Brain microvascular endothelial cell (primary cell): ENCODE measurements at places on chromosomes 11 and 22.

DNA sequence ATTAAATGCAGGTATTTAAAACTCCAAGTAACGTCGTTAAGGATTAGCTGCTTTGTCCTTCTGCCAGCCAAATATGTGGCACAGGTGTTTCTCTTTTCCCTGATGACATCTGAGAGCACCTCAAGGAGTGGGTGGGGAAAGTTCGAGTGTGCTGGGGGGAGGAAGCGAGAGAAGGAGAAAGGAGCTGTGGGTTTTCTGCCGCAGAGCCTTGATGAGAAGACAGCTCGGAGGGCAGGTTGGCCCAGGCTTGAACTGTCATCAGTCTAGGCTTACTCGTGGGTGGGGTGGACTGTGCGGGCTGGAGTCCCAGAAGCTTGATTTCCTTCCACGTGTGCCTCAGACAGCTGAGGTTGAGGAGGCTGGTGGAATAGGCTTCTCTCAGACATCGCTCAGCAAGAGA is 15.2 kb upstream of the SORL1-AS1 start:
- DNase-seq: no peak

DNA sequence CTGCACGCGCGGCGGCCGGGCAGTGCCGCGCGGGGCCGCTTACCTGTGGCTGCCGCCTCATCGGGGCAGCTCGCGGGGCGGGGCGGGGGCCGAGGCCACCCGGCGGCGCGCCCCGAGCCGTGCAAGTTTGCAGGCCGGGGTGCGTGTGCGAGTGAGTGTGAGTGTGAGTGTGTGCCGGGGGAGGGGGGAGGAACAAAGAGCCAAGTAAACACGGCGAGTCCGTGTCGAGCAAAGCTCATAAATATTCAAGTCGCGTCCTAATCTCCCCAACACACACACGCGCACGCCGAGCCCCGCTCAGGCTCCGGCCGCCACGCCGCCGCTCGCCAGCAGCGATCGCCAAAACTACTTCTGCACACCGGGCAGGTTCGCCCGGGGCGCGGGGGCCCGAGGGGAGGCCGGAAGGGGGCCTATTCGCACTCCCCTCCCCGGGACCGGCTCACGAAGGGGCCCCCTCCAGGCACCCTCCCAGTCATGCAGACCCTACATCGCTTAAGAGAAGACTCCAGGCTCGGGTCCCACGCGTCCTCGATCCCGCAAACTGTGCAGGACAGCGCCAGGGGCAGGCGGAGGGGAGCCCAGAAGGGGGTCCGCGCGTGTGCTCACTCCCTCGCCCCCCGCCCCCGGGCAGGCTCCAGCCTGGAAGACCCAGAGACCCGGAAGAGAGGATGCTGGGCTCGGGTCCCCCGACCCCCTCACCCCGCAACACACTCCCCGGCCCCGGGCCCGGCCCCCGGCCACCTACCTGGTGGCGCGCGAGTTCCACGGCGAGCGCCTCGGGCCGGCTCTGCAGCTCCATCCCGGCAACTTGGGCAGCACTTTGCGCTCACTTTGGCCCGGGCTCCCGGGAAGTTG is 827 bp downstream of the PHF21B start:
- no peak for DNase-seq

DNA sequence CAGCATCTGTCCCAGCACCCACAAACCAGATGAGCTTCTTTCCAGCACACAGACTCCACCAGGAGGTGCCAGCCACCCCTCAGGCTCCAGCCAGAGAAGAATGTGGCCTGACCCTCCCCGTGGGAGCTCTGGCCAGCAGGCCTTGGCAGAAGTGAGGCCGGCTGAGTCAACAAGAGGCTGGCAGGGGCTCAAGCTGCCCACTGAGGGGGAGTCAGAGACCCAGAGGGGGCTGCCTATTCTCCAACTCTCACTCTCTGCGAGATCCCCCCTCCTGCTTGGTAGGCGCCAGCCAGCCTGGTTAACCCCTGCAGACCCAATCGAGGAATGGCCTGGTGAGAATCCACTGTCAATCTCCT is 10.6 kb upstream of the CDC42EP1 start:
- DNase-seq: no peak

GRCh38 chr22:37848587-37849088 is 581 bp upstream of the EIF3L start:
- no peak for DNase-seq

DNA sequence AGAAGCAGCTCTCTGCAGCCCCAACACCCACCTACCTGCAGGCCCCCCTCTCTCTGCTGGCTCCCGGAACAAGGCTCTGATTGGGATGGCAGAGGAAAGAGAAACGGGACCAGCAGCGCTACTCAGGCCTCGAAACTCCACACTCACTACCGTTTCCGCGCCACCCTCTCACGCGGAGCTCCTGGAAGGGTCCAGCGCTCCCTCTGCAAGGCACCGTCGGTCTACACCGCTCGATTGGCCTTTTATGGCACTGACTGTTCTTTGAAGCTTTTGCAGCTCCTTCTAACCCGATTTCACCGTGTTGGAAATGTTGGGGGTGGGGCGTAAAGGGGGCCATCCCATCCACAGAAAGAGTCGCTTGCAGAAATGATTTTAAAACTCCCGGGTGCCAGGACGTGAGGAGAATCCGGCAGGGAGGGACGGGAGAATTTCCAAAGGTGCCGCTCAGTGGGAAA is 323 bp upstream of the PANX1 start:
- no peak for DNase-seq

DNA sequence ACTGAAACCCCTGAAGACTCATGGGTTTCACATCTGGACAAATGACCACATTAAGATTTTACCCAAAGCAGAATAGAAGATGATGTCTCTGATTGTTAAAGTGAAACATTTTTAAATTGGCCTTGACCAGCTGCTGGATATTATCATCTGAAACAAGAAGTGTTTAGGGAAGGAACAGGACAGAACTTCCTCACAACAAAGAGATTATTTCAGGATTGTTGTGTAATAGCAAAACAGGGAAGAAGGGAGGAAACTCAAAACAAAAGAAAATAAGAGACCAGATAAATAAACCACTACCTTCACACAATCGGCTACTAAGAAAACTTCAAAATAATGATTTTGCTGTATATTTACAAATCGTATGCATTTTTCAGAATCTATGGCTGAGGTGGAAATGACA is 319.2 kb upstream of the API5 start:
- no peak for DNase-seq

DNA sequence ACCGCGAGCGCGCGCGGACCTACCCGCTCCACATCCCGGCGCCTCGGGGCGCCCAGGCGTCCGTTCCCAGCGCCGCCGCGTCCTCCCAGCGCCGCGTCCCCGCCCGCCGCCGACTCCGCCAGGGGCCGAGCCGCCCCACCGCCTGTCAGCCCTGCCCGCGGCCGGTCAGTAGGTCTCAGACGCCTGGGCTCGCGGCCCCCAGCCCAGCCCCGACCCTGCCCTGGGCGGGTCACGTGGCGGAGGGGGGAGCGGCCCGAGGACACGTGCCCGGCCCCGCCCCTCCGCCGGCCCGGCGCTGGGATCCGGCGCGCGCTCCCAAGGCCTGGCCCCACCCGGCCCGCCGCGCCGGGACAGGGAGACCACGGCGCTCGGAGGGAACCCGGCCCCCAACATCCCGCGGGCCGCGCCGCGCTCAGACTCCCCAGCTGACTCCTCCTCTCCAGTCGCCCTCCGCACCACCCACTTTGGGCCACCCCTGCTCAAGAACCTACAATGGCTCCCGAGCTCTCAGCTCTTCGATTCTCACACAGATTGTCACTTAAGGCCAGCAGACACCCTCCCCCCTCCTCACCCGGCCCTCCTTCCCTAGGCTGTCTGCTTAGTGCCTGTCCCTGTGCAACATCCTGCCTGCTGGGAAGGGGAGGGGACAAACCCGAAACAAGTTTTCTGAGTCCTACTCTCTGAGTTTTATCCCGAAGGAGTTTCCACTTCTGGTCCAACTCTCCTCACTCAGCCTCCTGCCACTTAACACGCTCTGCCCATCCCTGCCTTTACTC is at the start of gene RAB3IL1:
Gene RAB3IL1, minus strand, starts transcription at position 233 of the 776 bp plus-strand sequence. Its CDS starts 199 bp downstream, at position 34.
- DNase-seq: no peak

GRCh38 chr22:42287174-42287890 is 16.9 kb upstream of the TCF20 start:
- no peak for DNase-seq

DNA sequence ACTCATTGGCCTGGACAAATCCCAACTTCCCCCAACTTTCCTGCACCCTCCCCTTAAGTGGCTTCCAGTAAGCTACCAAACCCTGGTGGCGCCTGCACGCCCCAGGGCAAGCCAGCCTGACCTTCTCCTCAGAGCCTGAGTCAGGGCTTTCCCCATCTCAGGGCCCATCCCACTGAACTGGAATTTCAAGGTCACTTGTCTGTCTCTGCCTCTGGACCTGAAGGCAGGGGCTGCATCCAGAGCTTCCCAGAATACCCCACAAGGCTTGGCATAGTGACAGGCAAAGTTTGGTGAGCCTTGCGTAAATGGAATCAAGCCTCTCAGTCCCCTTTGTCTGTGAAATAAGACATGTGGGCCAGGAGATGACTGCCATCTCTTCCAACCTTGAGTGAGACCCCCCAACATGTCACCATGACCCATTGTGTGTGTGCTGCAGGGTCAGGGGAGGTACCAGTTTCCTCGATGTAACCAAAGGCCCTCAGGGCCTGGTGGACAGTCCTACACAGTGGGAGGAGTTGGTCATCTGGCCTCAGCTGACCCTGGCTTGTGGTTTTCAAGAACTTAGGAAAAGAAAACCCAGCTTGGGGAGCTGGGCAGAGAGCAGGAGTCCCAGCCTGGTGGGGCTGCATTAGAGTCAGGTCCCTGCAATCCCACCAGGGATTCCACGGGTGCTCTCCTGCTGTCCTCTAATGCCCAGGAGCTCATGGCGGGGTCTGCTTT is 8.9 kb downstream of the ALX4 start:
- DNase-seq: no peak

GRCh38 chr22:46617207-46617985 is 2.8 kb upstream of the GRAMD4 start:
- DNase-seq: no peak

GRCh38 chr11:77687088-77687487 is 49.5 kb upstream of the CLNS1A start:
- DNase-seq: no peak

- no peak for DNase-seq
Observed at GRCh38 chr22:36913427-36914389, at the start of gene CSF2RB. Gene CSF2RB (plus strand): TSS chr22:36913628. CDS start chr22:36922208, 8,580 bp downstream.

DNA sequence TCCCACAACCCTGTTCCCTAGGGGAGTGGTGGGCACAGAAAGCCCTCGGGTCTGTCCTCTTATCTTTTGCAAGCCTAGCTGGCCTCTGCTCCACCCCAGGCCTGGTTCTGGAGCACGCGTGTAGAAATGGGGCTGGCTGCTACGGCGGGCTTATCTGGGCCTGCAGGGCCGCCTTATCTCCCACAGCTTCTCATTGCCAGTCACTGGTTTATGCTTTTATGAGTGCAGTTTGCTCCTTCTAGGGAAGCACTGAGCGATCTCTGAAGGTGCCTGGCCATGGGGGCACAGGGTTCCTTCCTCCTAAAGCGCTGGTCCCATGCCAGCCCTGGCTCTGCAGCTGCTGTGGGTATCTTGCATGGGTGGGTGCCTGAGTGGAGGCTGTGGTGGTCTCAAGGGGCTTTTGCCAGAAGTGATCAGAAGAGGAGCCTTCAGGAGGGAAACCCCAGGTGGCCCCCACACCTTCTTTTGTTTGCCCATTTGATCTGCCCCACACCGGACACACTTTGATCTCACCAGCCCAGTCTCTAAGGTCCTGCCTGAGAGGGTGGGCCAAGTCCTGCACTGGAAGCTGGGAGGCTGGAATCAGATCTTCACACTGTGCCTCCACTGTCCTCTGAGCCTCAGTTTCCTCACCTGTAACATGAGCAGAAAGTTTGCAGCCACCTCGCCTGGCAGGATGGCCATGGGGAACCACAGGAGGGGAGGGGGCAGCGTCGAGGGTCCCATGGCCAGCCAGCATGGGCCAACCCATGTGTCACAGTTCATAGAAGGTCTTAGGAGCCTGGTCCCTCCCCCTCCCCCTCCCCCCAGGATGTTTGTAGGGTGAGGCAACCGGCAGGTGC is 86.6 kb upstream of the FGF3 start:
- no peak for DNase-seq

- DNase-seq: no peak
Observed at GRCh38 chr11:59559886-59560285, 48.5 kb downstream of the OR4D9 start.

DNA sequence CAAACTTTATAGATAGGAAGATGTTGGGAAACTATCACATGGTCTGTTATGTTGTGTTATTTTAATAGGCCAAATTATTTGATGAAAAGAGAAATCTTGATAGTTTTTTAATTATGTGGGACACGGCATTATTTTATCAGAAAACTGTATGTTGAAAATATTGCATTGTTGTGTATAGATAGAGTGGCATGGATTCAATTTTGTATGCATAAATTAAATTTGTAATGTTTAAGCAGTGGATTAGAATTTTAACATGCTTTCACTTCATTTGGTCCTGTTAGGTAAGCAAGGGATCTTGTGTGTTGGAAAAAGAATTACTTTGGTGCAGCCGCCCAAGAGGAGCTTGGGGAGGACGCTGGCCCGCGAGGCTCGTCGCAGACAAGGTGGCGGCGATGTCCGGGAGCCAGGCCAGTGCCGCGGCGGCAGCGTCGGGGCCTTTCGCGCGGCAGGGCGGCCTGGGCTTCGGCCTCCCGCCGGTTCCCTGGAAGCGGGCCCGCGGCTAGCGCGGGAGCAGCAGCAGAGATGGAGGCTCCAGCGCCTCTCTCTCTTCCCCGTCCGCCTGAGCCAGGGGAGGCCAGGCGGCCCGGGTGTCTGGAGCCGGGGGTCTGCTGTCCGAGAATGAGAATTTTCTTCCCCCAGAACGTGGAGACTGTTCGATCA is 82.7 kb downstream of the GGT1 start:
- no peak for DNase-seq

- no peak for DNase-seq
Observed at GRCh38 chr11:133895061-133895479, 49.8 kb upstream of the SPATA19 start.

DNA sequence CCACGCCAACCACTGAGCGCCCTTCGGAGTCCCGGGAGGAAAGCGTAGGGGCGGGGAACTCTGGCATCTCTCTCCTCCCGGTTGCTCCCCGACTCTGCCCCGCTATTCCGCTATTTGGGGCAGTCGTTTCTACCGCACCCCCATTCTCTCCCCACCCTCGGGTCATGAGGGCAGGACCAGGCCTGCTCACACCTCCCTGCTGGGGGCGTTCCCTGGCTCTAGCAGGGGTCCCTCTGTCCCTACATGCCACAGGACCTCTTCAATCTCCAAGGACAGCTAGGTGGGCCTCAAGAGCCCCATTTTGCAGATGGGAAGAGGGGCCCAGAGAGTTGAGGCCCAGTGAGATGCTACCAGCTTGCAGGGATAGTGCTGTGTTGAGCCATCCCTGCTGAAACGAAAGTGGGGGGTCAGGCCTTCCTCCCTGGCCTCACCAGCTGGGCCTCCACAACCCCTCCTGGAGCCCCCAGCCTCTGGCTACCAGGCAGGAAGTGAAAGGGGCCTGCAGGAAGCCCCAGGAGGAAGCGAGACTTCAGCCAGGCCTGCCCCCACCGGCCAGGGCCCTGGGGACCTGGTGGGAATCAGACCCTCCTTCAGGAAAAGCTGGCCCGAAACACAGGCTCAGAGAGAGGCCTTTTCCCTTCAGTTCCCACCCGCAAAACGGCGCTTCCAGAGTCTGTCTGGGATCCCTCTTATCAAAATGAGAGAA is 5.5 kb upstream of the SHISA8 start:
- DNase-seq: no peak

- no peak for DNase-seq
Observed at GRCh38 chr11:121665206-121665838, 212.6 kb upstream of the SORL1-AS1 start.
